ENCODE measurements at places on chromosomes 5 and 9.

- no peak for DNase-seq
Observed at GRCh38 chr5:180128671-180129261, 57.2 kb upstream of the RNF130 start.

DNA sequence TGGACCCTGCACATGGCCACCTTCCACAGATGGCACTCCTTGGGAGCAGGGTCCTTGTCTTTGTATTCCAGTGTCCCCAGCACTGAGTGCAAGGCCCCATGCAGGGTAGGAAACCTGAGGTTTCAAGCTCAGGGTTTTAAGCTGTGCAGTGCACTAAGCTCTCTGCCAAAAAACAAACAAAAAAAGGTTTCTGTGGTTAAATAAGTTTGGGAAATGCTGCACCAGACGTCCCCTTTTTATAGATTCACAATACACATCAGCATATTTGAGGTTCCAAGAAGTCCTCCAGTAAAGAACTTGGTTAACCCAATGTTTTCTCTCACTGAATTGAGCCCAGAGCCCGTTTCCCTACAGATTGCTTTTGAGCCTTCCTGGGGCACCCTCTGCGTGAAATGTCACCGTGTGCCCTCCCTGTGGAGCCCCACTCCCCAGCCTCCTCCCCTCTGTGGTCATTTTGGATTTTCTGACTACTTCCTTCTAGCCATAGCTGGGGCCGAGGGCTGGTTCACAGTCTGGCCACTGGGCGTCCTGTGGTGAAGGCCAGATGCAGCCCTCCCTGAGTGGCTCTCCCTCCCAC, 17.1 kb downstream of the DELE1 start:
- no peak for DNase-seq

DNA sequence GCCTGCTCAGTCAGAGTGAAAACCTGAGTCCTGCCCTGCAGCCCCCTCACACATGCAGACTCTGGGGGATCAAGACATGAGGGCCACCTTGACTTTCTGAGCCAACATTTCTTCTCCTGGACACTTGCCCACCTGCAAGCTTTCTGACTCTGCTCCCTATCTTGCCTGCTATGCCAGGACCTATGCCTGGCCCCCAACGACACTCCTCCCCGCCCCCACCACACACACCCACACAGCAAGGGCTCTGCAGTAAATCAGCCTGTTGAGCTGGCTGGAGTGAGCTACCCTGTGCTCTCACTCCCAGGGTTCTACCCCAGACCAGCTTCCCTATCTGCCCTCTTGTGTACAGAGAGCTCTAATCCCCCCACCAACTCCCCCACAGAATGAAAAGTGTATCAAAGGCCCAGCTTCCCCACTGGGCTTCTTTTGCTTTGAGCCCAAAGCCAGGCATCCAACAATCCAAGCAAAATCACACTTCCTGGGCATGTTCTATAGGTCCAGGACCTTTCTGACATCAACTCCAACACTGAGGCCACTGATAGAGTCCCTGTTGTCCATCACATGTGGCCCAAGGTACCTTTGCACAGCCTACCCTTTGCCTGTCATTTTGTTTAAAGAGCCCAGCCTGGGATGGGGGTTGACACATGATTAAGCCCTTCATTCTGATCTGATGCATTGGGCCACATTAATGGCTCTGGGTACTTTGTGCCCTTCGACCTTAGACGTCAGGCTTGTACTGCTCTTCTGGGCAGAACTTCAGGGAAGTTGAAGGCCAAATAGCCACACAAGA, 7.2 kb downstream of the PDLIM4 start:
- no peak for DNase-seq

DNA sequence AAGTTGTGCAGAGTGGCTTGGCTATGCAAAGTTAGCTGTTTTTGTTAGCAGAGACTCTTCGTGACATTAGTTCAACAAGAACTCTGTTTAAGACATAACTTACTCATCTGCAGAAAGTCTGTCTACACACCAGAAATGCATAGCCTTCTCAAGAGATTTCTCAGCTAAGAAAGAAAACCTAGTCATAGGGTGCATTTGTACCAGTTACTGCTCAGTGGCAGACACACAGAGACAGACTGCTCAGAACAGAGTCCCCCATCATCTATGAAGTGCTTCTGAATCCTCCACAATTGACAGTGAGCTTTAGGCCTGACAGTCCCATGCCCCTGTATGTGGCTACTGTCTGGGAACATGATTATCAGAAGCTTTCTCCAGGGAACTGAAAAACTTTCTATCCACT, 56.1 kb upstream of the IFNK start:
- no peak for DNase-seq

- no peak for DNase-seq
Observed at GRCh38 chr5:128491291-128491690, 46.8 kb downstream of the FBN2 start.

DNA sequence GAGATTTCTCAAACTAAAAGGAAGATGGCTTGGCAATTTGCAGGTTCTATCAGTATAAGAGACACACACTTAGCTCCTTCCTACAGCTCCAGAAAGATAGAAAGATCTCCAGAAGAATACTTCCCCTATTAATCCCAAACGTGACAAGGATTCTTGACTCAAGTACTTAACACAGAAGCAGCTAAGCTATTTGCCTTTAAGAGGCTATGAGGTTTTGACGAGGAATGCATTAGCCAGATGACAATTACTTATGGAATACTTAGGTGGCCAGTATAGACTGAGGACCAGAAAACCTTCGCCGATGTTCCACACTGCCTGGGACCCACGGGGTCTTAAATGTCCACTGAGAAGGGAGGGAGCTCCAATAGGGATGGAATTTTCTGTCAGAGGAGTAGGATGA, 340.5 kb upstream of the KIF2A start:
- DNase-seq, result no peak

DNA sequence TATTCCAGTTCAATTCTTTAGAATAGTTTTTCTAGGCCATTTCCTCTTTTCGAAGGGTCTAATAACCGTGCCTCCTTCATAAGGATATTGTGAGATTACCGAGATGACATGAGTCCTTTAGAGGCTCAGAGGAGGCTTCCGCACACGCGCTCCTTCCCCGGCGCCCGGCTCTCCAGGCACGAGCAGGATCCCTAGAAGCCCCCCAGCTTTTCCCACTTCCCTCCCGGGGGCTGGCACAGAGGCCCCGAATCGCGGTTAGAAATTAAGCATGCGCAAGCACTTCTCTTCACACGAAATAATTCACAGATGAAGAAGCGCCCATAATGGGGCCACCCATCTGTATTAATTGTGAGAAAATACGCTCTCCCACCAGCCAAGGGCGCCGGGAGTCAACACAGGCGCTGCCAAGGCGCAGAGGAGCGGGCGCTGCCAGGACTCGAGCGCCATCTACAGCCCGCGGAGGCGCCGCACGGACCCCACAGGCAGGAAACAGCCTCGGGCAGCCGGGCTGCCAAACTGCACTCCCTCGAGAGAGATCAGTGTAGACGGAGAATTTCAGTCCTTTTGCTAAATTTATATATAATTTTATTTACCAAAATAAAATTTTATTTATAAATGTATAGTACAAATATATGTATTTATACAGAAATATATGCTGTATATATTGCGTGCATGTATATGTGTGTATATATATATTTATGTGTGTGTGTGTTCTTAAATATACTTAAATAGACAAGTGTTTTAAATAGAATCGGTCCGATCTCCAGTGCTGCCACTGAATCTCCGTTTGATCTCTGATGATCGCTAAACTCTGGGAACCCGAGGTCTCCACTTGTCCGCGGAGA, 258.1 kb upstream of the NFIL3 start:
- DNase-seq, result peak; percentile 57

GRCh38 chr5:149419859-149420544, 40.9 kb upstream of the IL17B start:
- DNase-seq, result no peak

DNA sequence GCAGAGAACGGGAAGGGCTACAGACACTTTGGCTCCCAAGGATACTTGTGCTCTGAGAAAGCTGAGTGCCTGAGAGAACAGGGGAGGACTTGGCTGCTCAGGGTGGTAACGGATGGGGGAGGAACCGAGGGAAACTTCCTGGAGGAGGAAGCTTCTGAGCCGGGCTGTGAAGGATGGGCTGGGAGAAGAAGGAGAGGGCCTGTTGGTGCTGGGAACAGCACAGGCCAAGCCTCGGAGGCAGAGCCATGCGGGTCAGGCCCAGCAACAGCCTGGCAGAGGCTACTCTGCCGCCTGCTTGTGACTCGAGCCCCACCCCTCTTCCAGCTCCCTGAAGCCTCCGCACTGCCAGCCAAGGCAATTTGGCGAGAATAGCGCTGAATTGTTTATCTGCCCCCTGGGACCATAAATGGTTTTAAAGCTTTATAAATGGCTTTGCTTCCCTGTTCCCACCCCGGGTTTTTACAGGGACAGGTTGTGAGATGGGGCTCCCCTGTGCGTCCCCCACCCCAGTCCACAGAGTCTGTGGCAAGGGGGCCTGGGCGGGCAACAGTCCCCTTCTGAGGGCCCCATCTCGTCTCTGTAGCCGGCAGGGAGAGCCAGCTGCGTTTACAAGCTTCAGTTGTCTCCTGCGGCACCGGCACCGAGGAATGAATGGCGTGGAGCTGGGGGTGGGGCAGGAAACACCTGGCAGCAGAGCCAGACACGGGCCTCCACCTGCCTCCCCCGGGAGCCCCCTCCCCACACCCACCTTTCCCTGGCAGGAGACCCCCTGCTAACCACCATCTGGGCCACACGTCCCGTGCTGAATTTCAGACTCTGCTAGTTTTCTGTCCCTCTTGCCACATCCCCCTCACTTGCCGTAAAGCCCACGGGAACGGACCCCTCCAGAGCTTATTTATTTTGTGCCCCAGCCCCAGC, 24.4 kb downstream of the FAM163B start:
- no peak for DNase-seq

DNA sequence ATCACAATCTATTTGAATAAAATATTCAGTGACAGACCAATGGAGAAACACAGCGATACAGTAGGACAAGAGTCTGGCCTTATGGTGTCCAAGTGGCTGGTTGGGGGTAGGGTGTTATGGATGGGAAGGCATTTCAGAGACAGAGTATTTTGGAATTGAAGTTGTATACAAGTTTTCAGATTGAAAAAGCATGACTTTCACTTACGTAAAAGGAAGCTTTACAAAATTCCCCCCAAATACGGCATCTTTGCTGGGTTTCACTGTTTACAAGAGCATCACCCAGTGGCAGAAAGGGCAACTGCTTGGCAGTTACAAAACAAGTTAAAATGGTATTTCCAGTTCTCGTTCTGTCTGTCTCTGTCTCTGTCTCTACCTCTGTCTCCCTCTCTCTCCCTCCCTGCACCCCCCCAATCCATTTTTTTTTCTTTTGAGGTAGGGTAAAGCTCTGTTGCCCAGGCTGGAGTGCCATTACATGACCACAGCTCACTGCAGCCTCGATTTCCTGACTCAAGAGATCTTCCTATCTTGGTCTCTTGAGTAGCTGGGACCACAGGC, 86.2 kb downstream of the PTPN3 start:
- no peak for DNase-seq

DNA sequence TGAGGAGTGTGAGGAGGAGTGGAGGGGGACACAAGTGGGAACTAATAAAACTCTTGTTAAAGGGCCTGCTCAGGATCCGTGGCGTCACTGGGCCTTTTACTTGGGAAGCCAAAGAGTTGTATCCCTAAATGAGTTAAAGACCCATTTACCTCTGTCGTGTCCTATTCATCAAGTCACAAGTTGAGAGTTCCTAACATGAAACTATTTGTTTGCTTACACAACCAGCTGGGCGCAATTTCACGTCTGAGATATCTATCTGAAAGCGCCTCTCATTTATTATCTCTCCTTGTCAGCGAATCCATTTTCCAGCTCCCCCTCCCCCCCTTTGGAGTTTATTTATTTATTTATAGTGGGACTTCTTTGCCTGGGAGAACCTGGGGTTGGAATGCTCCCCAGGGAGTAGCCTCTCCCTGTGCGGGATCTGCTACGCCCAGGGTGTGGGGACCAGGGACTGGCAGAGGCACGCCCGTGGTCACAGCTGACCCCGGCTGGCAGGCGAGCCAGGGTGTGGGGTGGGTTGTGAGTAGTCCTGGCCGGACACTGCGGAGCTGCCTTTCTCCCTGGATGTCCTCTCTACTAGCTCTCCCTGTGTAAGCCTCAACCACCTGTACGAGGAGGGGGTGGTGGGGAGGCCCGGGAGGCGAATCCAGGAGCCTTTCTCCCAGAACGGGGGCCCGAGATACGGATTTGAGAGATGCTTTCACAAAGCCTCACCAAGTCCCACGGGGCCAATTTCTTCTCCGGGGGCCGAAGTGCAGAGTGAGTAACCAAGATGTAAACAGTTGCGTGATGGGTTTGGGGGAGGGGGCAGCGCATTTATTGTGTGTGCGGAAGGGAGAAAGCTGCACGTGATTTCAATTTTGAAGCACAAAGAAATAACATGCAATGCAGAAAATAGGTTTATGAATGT, 15.3 kb downstream of the NR2F1 start:
- no peak for DNase-seq

GRCh38 chr5:81513982-81514381, 120.0 kb upstream of the ACOT12 start:
- no peak for DNase-seq

DNA sequence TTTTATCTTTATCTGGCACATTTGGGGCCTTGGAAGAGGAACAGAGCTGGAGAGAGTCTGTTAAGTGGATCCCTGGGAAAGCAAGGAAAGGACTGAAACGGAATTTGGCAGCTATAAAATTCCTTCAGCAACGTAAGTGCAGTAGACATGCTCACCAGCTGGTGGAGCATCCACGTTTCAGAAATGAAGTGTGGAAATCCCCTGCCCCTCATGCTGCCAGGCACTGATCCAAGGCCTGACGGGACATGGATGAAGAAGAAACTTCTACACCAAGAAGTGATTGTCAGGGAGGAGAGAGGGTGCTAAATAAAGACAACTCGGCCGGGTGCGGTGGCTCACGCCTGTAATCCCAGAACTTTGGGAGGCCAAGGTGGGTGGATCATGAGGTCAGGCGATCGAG, 209.3 kb downstream of the ROR2 start:
- DNase-seq, result no peak

DNA sequence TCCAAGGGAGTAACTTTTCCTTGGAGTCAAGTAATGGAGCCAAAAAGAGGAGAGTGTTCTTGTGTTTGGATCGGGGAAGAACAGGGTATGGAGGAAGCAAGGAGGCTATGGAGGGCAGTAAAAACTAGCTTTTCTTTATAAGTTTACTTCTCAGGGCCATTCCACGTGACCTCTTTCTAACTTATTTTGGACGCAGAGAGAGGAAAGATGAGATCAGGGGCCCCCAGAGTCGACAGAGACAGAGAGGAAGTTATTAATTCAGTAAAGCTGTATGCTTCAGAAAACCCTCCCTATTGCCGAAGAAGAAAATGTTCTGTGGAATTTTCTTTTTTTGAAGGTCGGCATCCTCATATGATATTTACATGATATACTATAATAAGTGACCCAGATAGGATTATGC, 233.8 kb upstream of the MPDZ start:
- no peak for DNase-seq

DNA sequence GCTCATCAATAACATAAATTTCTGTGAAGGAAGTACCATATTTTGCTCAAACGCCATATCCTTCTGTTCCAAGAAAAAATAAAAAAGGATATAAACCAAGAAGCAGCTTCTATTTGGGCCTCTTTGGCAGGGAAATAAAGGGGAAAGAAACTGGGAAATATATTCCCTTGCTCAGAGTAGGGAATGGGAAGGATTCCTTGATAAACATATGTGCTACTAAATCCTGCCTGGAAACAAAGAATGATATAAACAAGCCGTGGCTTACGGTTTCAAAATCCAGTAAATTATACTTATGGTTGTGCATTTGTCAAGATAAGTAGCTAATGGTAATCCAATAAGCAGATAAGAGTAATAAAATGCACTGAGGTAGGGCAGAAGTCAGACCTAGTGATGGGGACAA, 481.6 kb downstream of the NTRK2 start:
- no peak for DNase-seq

GRCh38 chr5:138910546-138911185, 35.5 kb upstream of the LRRTM2 start:
- DNase-seq, result no peak
